ENCODE measurements at places on chromosomes 11 and 22.

GRCh38 chr11:40885250-40885954 lies 574.0 kb downstream of the LRRC4C start:
- DNase-seq: no peak

DNA sequence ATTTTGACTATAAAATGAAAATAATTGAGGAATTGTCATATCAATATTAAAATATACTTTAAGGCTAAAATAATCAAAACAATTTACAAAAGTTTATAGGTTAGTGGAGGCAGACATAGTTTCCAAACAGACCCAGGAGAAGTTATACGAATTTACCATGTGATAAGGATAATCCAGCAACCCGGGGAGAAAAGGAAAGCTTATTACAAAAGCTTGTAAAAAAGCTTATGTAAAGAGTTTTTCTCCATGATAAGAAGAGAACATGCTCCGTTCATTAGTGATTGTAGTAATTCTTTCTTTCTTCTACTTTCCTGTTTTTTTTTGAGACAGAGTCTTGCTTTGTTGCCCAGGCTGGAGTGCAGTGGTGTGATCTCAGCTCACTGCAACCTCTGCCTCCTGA lies 79.0 kb downstream of the ATXN10 start:
- no peak for DNase-seq

DNA sequence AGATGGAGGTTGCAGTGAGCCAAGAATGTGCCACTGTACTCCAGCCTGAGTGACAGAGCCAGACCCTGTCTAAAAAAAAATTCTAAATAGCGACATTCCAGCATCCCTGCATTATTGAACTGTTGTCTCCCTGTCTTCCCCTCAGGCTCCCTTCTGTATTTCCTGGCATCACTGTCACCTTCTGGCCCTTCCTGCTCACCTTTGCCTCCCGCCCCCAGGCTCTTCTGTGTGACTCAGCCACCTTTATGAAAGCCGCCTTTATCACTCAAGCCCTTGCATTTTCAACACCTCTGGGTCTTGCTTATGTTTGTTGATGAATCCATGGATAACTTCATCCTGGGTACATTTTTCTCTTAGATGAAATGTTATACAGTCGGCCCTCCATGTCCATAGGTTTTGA lies 21.1 kb downstream of the UBASH3B start:
- DNase-seq: no peak

GRCh38 chr11:85668157-85668556 lies 3.2 kb upstream of the CREBZF start:
- DNase-seq: no peak

DNA sequence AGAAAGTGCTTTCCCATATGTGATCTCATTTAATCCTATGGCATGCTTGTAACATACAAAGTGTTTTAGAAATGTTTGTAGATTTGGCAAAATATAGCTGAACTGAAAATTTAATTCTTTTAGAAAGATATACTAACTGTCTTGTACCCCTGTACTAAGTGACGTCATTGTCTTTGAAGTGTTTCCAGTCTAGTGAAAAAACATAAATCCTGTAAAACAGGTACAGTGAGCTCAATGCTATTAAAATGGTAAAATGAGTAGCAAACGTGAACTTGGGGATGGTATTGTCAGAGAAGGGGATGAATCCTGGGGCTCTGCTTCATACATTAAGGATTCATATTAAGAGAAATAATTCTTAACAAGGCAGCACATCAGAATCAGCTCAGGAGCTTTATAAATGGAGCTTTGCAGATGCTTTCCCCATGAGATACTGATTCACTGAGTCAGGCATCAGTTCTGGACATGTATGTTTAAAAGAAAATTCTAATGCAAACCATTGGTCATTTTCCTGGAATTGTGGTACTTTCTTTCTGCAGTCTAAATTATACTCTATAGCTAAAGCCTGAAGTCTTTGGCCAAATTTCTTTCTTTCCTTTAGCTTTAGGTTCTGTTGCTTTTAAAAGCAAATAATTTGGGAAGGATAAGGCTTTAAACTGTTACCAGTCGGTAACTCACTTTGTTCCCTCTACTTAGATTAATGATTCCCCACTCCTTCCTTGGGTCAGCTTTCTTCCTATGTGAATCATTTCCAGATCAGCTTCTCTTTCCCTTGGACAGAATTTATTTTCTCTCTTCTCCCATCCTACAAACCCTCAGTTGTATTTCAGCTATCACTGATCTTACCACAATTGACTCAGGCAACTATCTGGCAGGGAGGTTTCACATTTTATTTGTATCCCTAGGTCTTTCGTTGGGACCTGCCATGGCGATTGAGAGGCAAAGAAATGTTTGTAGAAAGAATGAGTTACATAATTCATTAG lies 57.5 kb upstream of the DDI1 start:
- no peak for DNase-seq

GRCh38 chr22:34236527-34236926 lies 316.3 kb upstream of the LARGE1 start:
- DNase-seq: no peak

DNA sequence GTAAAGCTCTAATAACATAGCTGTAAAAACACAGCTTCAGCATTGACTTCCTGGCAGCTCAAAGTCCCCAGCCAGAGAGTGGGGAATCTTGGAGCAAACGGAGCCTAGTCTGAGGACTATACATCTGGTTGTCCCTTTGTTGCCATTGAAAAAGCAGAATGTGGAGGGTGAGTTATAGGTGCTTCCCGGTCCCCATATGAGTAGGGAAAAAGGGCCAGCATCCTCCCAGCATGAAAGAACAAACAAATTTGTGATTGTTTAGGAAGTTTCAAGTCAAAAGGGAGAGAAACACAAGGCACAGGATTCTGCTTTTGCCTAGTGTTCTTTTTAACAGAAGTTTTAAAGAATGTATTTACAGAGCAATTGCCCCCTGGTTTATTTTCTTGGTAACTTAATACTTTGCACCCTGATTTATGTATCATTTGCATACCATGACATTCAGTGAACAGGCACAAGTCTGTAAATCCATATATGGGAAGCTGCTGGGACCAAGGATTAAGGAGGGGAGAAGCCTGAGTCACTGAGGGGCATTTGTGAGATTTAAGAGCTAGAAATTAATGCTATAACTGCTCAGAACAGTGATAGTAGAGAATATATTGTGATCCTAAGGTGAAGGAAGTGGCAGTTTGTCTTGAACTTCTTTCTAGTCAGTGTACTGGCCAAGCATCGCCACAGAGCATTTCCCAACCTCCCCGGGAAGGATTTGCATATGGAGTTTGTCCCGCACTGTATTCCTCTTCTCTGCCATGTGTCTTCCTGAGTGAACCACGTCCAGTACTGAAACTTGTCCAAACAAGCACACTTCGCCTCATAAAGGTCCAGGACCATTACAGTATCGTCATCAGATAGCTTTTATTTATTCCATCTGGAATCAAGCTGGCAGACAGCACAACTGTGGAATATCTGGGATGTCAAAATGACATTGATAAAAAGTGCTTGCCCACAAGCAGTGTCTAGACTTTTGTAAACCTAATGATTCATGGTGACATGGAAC lies 103.0 kb downstream of the DBX1 start:
- DNase-seq: no peak

GRCh38 chr11:19763330-19763729 lies 50.7 kb downstream of the NAV2 start:
- DNase-seq: no peak

DNA sequence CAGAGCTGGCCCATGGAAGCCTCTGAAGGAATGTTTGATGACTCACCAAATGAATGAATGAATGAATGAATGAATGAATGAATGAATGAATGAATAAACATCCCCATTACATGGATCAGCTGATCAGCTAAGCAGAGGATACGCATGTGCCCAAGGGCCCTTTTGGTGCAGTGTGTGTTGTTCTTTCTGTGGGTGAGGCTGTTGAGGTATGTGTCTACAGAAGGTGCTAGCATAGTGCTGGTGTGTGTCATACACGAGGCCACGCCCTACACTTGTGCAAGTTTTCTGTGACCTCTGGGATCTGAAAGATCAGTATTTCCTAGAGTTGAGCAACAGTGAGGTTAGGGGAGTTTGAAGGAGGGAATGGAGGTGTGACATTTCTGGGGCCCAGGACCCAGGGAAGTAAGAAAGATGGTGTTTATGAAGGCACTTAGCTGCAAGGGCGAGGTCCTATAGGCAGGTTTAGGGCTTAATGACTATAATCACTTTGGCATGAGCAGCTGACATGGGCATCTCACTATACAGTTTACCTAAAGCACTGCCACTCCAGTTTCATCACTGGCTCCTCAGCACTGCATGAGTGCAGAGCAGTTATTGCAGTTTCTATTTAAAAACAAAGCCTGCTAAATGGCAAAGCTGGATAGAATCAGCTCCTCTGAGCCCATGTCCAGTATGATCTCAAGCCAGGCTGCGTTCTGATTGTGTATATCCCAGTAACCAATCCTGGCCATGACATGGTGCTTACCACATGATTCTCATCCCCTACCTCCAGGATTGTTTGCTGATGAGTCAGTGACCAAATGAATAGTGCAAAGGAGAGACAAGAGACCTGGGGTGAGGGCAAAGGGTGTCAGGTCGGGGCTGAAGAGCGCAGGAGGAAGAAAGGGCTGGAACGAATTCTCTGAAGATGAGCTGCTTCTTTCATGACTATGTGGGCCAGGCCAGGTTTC lies 36.4 kb upstream of the E2F8 start:
- no peak for DNase-seq

DNA sequence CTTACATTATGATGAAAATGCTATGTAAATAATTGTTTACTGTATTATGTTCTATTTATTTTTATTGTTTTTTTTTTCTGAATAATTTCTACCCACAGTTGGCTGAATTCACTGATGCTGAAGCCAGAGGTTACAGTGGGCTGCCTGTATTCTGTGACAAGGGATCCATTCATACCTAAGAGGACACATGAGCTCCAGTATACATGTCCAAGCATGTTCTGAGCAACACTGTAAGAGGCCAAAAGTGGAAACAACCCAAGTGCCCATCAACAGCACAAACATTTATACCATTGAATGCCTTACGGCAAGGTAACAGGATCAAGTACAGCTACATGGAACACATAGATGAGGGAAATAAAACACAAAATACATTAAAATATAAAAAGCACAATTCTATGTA lies 1.4 kb upstream of the SRSF8 start:
- DNase-seq: no peak

- no peak for DNase-seq
Observed at GRCh38 chr11:128544471-128545051, 42.8 kb downstream of the ETS1 start.

- DNase-seq: no peak
Observed at GRCh38 chr11:46607516-46607915, 9.5 kb downstream of the HARBI1 start.

DNA sequence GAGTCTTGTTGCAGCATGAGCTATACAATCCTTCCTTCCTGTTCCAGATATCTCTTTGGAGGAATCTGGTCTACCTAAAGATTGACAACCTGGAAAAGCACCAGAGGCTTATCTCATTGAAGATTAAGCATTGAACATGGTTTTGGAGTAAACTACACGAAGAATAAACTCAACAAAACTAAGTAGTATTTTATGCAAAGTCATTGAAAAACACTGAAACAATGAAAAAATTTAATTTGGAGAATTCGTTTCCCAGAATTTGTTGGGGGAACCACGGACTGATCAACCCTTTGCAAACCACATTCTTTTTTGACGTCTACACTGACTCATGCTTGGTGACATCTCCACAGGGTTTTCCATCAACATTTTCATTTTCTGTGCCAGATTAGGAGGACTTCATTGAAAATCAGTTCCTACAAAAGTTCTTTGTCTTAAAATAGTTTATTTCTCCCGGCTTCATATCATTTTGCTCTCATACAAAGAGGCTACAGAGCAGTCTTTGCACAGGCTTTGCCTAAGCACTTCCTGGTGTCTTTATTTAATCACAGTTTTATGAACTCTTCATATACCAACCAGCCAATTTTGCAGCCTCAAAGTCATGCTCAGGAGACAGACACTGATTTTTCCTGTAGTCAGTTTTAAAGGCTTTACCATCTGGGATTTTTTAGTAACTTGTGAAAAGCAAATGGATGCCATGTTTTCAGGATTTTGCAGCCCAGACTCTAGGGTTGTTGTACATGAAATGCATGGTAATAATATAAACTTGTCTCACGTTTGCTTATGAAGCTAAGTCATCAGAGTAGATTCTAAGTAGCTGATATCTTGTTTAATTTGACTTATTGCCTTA lies 186.3 kb downstream of the C11orf91 start:
- DNase-seq: no peak

GRCh38 chr22:18005201-18005926 lies 19.0 kb downstream of the MICAL3 start:
- no peak for DNase-seq

All from CD4-positive, alpha-beta T cell treated with Interleukin-12 subunit alpha and Interleukin-12 subunit beta, for 1 hour (primary cell).